ENCODE measurements at places on chromosomes 2 and 18.

- no peak for DNase-seq
Observed at GRCh38 chr2:16537347-16537746, 128.3 kb downstream of the CYRIA start.

DNA sequence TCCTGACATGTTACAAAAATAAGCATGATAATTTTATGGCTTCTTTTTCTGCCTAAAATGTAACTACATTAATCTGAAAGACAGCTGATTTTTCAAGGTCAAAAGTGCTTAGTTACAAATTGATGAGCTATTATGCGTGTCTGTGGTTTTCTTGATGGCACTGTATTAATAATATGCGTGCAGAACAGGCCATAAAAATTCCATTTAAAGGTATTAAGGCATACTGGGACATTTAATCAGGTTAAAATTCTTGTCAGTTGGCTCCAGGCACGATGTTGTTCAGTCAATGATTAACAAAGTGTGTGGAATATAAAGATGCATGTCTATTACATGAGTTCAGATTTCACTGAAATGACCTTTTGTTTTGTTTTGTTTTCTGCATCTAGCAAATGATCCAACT lies 420.1 kb upstream of the ZNF804A start:
- DNase-seq = no peak

DNA sequence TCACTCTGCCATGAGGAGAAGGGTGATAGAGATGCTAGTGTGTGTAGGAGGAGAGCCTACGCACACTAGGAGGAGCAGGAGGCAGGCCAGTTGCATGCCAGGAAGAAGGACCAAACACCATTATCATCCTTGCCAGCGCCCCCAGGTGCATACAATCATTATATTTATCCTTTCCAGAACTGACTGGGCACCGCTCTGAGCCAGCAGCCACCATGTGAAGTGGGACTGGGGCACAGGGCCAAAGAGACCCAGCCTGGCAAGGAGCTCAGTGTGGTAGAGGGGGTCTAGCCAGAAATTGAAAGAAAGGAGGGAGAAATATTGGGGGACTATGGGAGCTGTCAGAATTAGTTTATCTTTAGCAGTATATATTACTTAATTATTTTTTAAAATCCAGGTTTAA lies 8.3 kb upstream of the GPR148 start:
- no peak for DNase-seq

- DNase-seq = peak; percentile 33
Observed at GRCh38 chr2:26299471-26300101, 46.4 kb upstream of the SELENOI start.

DNA sequence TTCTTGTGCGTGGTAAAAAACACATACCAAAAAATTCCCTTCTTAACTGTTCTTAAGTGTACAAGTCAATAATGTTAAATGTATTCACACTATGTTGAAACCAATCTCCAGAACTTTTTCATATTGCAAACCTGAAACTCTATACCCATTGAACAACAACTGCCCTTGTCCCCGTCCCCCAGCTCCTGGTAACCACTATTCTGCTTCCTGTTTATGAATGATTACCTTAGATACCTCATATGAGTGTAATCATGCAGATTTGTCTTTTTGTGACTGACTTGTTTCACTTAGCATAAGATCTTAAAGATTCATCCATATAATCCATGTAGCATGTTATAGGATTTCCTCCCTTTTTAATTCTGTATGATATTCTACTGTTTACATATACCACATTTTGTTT lies 59.9 kb downstream of the NAT8 start:
- DNase-seq = no peak

DNA sequence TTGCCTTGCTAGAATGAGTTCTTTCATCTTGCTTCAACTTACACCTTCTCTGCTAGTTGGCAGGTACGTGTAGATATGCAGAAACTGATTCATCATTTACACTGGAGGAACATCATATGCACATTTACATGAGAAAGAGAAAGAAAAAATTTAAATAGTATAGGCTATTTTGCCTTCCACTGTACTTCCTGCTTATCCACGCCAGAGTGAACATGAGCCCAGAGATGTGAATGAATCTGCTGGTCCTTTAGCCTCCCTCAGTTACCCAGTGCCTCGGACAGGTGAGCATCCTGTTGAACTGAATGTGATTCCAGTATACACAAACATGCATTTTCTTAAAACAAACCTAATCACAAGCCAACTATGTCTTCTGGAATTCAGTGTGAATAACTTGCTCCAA lies 83.6 kb downstream of the SESTD1 start:
- DNase-seq = no peak

GRCh38 chr2:193566276-193566675 lies 1371.5 kb upstream of the TMEFF2 start:
- DNase-seq = no peak

GRCh38 chr18:67218556-67218955 lies 298.0 kb downstream of the DSEL start:
- no peak for DNase-seq

DNA sequence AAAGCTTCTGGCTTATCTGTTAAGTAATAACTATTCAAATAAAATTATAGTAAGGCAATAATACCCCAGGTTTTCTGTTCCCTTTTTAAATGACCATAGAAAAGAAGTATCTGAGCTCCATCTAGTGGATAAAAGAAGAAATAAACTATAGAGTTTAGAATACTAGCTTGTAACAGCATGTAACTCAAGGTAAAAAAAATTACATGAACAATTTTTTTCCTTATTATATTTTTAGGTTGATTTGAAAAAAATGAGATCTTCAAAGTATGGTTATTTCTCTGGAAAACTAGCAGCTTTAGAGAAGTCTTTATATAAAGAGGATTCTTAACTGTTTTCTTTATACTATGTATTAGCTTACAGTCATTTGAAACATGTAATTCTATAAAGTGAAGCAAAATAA lies 58.1 kb downstream of the NCKAP1 start:
- peak; percentile 21 for DNase-seq

All from CD4-positive, alpha-beta T cell treated with Interleukin-21 for 1 hour (primary cell).